ENCODE measurements at places on chromosomes 16 and 17. TPM values are rescaled to one million over a fixed set of nuclear protein-coding genes. Genes with fewer than 3 reads are reported as not detected.

TMEM114 gene
- not detected for total RNA-seq

AHSP gene
- not detected for total RNA-seq

NME3 gene
- total RNA-seq: 32.0 TPM

DNA sequence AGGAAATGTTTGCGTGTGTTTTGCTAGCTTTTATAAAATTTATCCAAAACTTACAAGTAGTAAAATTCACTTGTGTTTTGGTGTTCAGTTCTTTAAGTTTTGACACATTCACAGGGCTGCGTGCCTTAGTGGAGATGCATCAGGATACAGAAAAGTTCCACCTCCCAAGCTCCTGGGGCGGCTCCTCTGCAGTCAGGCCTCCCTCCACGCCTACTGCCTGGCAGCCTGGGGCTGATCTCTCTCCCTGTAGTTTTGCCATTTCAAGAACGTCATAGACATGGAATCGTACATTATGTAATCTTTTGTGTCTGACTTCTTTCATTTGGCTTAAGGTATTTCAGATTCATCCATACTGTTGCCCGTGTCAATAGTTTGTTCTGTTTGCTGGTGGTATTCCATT is 27.2 kb upstream of the IRF8 start:
- H3K27ac ChIP-seq: no peak overlapping the region
- H3K36me3 ChIP-seq: no peaks in the 10 kb centered on the region
- no peaks in the 10 kb centered on the region for H3K4me1 ChIP-seq
- peaks cover 13% of the 10 kb centered on the region for H3K27me3 ChIP-seq
- no peak overlapping the region for H3K4me3 ChIP-seq

DNA sequence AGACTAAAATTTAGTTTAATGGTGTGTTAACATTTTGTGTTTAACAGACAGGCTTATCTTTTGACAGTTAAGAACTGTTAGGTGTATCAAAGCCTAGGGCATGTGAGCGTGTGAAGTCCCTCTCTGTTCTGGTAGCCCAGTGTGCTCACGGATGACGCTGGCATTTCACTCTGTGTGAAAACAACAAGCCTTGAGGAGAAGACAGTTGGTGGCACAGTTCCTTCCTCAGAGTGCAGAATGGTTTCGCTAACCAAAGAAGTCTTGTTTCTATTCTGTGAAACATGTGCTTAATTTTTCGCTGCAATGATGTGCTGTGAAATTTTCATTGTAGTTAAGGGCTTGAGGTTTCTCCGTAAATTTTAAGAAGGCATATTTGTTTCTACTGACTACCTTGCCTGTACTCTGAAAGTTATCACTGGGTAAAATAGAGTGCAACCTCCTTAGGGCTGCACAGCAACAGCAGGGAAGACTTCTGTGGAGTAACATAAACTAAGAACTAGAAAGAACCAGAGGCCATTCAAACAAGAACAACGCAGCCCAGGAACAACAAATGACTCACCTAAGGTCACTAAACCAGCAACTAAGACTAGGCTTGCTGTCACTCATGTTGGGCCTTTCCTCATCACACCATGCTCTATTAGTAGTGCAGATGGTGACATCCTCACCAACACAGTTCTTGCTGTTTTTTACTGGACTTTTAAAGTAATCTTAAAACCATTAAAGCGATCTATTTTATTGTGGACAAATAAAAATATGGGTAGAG is 33.4 kb downstream of the BRD7 start:
- H3K4me1 ChIP-seq: no peaks in the 10 kb centered on the region
- H3K36me3 ChIP-seq: peaks cover 19% of the 10 kb centered on the region
- H3K4me3 ChIP-seq: no peak overlapping the region

DNA sequence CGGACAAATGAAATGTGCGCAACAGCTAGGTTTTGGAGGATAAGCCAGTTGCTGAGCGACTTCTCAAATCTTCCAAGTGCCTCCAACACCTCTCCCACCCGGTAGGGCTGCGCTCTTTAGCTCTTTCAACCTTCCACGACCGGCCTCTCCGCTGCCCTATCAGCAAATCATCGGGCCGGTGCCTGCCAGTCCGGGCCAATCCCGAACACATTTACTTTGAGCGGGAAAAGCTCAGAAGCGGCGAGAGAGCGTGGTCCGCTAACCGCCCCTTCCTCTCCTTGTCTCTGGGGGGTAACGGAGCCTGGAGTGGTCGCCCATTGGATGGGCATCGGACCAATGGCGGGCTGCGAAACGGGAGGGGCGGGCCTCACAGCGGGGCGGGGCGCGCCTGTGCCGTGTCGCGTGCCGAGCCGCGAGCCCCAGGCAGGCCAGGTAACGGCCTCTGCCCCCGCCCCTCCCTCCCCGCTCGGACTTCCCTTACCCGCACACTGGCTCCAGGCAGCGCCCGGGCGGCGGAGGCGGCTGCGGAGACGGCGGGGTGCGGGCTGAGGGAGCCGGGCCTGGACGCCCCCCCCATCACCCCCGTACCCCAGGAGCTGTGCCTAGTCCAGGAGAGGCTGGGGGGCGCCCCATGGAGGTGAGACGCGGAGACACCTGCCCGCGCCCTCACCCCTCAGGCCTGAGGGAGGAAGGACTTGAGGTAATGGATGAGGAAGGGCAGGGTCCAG is at the start of gene MEIOC:
MEIOC (plus strand) TSS at position 486 of the 728 bp plus-strand sequence; CDS start at position 632, 146 bp downstream.
- no peaks in the 10 kb centered on the region for H3K36me3 ChIP-seq
- H3K4me1 ChIP-seq: no peaks in the 10 kb centered on the region
- peaks cover 19% of the 10 kb centered on the region for H3K27me3 ChIP-seq
- no peak within 1 kb of the TSS for H3K27ac ChIP-seq
- DNase-seq: peak; percentile 19

GRCh38 chr16:78256686-78257375 is 157.4 kb downstream of the WWOX start:
- DNase-seq: no peak
- no peak overlapping the region for H3K4me3 ChIP-seq
- H3K36me3 ChIP-seq: no peaks in the 10 kb centered on the region

GRCh38 chr16:2009791-2010510 is at the start of gene ZNF598:
TSS of gene ZNF598 (minus strand) at chr16:2009821.
- peaks cover 41% of the 10 kb centered on the region for H3K4me1 ChIP-seq
- H3K27ac ChIP-seq: peak within 1 kb of the TSS; percentile 86
- H3K4me3 ChIP-seq: peak within 1 kb of the TSS; percentile 76
- no peaks in the 10 kb centered on the region for H3K36me3 ChIP-seq

DNA sequence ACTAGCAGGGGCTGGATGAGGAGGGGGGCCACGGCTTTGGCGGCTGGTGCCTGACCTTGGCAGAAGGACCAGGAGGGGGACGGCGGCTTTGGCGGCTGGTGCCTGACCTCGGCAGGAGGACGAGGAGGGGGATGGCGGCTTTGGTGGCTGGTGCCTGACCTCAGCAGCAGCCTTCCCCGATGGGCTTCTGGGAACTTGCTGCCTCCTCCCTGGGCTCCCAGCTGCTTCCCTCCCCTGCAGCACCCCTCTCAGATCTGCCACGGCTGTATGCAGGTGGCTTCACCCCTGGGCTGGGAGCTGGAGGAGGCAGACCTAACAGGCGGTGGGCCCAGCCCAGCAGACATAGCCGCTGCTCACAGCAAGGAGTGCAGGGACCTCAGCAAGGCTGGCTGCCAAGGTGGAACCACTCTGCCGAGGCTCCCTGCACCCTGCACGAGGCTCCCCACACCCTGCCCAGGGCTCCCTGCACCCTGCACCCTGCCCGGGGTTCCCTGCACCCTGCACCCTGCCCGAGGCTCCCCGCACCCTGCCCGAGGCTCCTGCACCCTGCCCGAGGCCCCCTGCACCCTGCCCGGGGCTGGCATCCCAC is 38.4 kb upstream of the CBFA2T3 start:
- H3K4me1 ChIP-seq: no peaks in the 10 kb centered on the region
- H3K27ac ChIP-seq: no peak overlapping the region
- no peaks in the 10 kb centered on the region for H3K36me3 ChIP-seq

Measured in endothelial cell of umbilical vein (primary cell).